ENCODE measurements at places on chromosomes 4 and X.

- DNase-seq, result no peak
Measured at GRCh38 chrX:53269536-53270107, 11.8 kb downstream of the IQSEC2 start.

GRCh38 chrX:75673468-75673867, 111.6 kb downstream of the MAGEE2 start:
- DNase-seq, result no peak

GRCh38 chr4:78058591-78059523, 1.7 kb downstream of the FRAS1 start:
- DNase-seq, result peak; percentile 78

DNA sequence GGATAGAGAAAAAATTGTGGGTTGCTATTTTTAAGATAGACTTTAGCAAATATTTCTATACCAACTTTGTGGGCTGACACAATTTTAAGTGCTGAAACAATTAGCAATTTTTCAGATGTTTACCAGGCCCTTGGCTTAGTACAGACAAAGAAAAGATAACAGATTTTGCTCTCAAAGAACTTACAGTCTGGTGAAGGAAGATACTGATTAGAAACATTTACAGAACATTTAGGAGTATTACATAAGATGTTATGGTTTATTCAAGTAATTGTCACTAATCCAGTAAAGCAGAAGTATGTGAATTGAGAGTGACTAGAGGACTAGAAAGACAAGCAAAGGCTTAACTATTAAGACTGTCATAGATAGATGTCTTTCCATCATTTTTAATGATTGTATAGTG, 35.3 kb upstream of the NDUFC1 start:
- DNase-seq, result no peak

DNA sequence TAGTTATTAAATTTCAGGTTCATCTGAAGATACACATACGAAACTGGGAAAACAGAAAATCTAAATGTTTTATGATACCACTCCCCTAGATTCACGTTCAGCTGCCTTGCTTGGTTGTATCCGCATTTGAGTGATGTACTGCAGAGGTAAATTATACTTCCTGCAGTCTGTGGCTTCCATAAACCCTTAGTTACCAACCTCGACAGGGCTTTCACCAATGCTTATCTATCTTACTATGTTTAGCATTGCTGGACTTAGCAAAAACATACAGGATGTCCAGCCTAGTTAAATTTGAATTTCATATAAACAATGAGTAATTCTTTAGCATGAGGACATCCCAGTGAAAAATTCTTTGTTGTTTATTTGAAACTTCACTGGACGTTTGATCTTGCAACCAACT, 108.8 kb downstream of the TMA16 start:
- no peak for DNase-seq

DNA sequence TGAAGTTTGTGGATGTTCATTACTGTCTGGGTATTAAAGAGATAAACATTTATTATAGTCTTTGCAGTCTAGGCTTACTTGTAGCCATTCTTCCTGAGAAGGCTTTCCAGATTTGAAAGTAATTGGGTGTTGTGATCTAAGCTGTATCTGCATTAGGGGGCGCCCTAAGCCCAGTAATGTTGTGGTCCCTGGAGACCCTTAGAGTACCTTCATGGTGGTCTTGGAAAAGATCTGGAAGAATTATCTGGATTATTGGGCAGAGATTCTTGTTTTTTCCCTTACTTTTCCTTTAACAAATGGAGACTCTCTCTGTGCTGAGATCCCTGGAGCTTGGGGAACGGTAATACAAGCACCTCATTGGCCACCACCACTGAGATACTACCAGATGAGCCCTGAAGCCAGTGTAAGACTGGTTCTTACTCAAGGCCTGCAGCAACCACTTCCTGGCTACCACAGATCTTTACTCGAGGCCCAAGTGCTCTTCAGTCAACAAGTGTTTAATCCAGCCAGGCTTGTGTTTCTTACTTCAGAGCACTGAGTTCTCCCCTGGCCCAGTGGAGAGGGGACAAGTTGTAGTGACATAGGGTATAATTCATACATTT, 63.1 kb downstream of the RTL3 start:
- DNase-seq, result no peak
